ENCODE measurements at places on chromosomes 16 and 17.

DNA sequence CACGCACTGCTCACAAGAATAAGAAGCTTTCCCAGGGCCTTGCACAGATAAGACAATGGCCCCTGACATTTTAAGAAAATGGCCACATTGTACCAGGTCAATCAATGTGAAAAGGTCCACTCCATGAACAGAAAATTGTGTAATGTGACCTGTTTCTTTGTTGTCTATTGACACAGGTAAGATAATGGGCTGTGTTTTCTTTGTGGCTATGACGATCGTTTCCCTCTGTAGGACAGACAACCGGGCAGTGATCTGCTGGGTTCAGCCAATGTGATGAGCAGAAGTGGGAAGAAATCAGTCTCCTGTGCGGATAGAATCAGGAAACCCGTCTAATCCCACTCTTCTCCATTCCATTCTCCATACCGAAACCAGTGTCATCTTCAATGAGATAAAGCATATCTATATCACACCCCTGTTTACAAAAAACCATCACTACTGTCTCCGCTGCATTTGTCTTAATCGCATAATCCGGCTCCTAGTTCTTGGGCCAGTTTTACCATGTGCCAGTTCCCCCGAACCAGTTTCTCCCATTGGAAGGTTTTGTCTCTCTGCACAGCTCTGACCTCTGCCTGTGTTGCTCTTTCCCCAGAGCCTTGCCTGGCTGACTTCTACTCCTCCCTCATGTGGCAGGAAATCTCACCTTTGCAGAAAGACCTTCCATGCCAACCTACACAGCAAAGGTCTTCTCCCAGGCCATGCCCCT lies 66.9 kb upstream of the ATF7IP2 start:
- no peak for DNase-seq

- DNase-seq = no peak
Measured at GRCh38 chr17:69448431-69449102, 34.1 kb downstream of the MAP2K6 start.

DNA sequence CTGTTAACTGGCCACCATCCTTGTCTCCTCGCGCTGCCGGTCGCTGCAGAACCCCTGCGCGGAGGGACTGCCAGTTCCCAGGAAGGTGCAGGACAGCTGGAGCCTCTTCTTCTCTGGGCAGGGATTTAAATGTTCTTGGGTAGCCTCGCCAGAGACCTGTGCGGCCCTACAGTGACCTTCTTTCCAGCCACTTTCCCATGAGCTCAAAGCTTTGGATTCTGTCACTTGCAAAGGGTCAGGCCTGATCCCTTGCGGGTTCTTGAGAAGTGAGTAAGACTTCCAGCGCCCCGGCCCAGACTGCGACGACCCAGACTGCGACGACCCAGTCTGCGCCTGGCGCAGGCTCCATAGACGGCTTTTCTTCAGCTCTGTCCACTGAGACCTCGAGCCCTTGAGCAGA lies 1.4 kb upstream of the SLFN5 start:
- no peak for DNase-seq

DNA sequence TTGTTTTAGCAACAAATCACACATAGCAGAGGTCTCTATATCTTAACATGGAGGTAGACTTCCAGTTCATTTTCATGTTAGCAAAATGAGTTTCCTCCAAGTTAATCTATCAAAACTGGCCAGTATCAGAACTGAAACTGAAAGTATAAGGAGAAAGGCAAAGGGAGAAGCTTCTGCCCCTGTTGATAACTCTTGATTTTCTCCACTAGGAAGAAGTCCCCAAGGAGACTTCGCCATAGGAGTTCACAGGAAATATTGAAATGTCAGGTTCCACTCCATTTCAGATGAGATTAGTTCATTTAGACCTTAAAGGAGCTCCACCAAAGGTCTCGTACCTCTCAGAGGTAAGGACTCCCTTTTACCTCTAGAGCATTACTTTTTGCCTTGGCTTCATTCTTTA lies 1.2 kb upstream of the OGFOD3 start:
- no peak for DNase-seq

GRCh38 chr17:59488805-59489204 lies 76.6 kb upstream of the DHX40 start:
- no peak for DNase-seq

All from NCI-H460 (cell line).